ENCODE measurements at places on chromosomes 3 and 15. TPM values are rescaled to one million over a fixed set of nuclear protein-coding genes. Genes with fewer than 3 reads are reported as not detected.
A peak's percentile ranks its signal among the peaks of the same experiment; 100 is the strongest.

GRCh38 chr3:196207159-196207832, 3.9 kb downstream of the ZDHHC19 start:
- no peak for DNase-seq

DNA sequence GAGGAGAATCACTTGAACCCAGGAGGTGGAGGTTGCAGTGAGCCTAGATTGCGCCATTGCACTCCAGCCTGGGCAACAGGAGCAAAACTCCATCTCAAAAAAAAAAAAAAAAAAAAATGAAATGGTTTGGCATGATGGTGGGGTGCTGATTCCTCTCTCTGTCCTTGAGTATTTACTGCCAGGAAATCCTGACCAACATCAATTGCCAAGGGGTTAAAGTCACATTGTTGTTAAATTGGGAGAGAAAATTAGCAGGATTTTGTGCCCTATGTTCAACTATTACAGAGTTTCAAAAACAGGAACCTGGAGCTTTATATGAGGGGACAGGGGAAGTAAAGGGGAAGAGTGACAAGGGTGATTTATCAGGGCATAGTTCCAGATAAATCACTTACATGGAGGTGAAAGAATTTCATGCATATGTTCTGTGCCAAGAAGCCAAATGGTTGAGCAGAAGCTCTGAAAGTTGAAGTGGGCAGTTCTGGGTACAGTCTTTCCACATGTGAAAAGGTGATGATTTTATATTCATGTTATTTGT, 70.5 kb upstream of the TSEN2 start:
- no peak for DNase-seq

GRCh38 chr15:63809452-63809851, 24.3 kb downstream of the HERC1 start:
- DNase-seq = no peak

The PRTG gene
- total RNA-seq = 93.8 TPM

DNA sequence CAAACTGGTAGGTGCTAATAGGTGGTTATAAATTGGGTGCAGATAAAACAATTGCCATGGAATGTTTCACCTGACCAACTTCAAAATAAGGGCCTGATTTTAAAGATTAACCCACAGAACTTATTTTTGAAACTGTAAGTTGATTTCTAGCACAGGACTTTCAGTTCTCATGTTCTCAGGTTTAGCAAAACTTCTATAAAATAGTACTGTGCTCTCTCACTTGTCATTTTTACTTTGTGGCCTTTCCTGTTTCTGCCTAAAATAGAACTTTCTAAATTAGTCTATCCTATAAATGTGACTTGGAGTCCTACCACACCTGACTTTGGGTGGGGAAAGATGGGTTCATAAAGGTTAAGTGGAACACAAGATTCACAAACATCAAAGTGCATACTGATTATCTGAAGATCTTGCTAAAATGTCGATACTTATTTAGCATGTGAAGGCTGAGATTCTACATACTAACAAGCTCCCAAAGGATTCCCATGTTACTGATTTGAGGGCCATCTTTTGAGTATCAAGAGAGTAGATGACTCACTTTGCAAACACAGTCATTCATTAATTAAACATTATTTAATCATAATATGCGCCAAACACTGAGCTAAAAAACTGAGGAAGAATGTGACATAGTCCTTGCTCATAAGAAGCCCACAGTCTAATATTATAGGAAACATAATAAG, 38.6 kb downstream of the BTLA start:
- DNase-seq = no peak

GRCh38 chr3:31735667-31736066, 202.9 kb downstream of the STT3B start:
- no peak for DNase-seq

DNA sequence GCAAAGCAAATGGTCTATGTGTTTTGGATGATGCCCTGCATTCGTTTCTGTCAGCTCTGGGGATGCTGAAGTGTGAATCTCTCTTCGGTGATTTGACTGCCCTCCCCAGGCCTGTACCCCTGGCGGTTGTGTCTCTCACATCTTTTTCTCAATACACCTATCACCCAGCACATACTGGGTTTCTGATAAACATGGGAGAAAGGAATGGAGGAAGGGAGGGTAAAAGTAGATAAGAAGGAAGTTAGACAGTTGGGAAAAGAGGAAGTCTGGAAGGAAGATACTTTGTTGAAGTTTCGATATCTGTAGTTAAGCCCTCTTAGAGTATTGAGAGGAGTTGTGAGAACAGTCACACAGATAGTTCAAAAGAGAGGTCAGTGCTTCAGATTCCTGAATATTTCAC, 35.8 kb upstream of the LRTM1 start:
- no peak for DNase-seq

GRCh38 chr15:60005352-60006202, 1.5 kb downstream of the FOXB1 start:
- no peak for DNase-seq

The MYO5A gene
- total RNA-seq = 26.8 TPM

GRCh38 chr3:18716821-18717220, 291.7 kb upstream of the SATB1 start:
- no peak for DNase-seq

GRCh38 chr3:140386357-140387100, 291.3 kb upstream of the TRIM42 start:
- DNase-seq = peak; percentile 44

The SMCO1 gene
- not detected for total RNA-seq

The LRRC2 gene
- total RNA-seq = 25.0 TPM

- DNase-seq = peak; percentile 72
Measured at GRCh38 chr3:42653560-42654330, at the start of gene ZBTB47. ZBTB47 (plus strand) TSS chr3:42653697; CDS start chr3:42658356, 4,659 bp downstream.

DNA sequence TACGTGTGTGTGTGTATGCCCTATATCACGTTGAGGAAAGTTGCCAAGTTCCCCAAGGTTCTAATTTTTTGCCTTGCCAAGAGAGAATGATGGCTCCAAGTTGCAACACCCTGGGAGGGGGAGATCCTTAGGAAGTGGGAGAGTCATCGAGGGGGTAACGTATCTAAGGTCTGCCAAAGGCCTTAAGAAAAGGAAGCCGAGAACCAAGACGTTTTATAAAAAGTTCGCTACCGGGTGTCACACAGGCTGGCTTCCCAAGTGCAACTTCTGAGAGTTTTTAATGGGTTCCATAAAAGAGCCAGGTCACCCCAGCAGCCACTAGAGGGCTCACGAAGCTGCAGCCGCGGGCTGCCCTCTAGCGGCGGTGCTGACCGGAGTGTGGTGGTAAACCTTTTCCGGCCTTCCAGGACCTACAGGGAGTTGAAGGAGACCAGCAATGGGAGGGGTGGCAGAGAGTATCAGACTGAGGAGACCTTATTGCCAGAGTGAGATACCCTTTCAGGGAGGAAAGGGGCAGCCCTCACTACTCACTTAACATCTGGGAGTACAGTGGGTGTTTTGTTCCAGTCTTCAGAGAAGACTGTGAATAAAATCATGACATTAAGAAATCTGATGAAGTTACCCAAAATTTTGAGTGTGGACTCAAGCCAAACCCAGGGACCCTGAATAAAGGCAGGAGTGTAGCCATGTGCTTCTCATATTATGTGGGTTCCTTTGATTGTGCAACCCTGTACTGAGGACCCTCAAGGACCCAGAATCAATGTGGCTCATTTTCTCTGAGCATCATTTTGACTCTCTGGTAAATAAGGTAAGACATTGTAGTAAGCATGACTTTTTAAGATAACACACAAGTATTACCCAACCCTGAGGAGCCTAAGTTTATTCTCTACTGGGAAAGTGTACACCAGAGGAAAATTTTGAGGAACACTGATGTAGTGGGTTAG, 2.5 kb upstream of the RFX7 start:
- DNase-seq = peak; percentile 93

The COL6A5 gene
- 0.11 TPM for total RNA-seq

The RCN2 gene
- 50.5 TPM for total RNA-seq

GRCh38 chr3:24374801-24375200, 119.8 kb downstream of the THRB start:
- no peak for DNase-seq

GRCh38 chr15:84766461-84767035, 18.2 kb downstream of the ZNF592 start:
- no peak for DNase-seq

GRCh38 chr3:195388380-195388779, 54.4 kb downstream of the ACAP2 start:
- no peak for DNase-seq

DNA sequence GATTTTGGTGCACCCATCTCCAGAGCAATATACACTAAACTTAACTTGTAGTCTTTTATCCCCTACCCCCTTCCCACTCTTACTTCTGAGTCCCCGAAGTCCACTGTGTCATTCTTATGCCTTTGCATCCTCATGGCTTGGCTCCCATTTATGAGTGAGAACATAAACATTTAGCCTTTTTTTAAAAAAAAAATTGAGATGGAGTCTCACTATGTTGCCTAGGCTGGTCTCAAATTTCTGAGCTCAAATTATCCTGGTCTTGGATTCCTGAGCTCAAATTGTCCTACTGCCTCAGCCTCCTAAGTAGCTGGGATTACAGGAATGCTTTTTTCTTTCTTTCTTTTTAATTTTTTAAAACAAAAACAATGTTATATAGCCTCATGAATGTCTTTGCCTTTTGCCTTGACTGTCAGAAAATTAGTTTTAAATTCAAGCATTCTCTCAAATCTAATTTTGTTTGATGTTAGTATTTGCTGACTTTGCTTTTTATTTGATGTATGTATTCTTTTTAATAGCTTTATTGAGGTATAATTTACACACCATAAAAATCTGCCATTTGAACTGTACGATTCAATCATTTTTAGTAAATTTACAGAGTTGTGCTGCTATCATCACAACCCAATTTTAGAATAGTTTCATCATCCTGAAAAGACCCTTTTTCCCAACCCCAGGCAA, 46.9 kb downstream of the NFKBIZ start:
- no peak for DNase-seq

The KCNAB1 gene
- 26.1 TPM for total RNA-seq

DNA sequence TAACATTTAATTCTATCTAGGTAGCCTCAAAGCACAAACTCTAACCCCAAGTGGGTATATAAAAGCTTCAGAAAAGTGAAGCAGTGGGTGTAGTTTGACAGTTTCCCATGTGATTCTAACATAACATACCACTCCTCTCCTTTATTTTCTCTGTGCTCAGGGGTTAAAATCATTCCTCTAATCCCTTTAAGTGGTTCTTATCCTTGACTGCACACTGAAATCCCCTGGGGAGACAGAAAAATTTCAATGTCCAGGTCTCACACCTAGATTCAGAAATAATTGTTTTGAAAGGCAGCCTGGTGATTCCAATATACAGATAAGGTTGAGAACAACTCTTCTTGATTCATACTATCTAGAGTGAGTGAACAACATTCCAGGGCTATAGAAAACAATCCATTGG, 986.4 kb downstream of the ROBO1 start:
- DNase-seq = no peak

The ATP8B4 gene
- total RNA-seq = 7.4 TPM

The RBP2 gene
- not detected for total RNA-seq

GRCh38 chr3:53680028-53680427, 166.2 kb downstream of the CHDH start:
- no peak for DNase-seq

GRCh38 chr3:155425396-155425795, 131.9 kb upstream of the STRIT1 start:
- DNase-seq = no peak

GRCh38 chr3:14516738-14517345, 23.3 kb downstream of the GRIP2 start:
- no peak for DNase-seq

DNA sequence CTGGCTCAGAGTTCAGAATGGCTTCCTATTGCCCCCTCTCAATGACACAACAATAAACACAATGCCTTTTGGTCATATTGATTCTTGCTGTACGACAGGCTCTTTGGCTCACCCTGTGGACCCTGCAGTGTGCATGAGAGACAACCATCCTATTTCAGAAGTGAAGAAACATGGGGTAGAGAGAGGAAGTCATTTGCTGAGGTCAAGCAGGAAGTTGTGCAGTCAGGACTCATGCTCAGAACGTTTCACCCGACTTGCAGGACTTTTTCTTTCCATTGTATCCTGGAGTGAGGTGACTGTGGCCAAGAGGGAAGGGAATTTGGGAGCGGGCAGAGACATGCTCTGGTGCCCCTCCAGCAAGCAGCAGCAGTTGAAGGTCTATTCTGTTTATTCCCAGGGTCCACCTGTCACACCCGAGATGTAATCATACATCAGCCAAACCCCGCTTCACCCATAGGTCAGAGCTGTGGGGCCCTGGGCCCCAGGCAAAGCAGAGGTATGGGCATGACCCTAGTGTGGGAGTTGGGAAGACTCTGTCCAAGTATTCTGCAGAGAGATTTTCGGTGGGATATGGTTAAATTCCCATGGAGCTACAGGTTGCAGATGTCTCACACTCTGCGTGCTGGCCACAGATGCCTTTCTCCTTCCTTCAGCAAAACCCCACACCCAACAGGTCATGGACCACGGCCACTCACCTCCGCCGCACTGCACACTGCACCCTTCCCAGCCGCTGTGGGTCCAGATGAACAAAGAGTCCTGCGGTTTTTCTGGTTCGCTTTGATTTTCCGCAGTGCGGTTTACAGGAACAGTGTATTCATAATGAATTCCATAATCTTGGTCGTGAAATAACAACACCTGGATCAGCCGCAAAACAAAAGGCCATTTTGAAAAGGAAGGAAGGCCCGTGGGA, 290.6 kb downstream of the ADAMTS17 start:
- no peak for DNase-seq

DNA sequence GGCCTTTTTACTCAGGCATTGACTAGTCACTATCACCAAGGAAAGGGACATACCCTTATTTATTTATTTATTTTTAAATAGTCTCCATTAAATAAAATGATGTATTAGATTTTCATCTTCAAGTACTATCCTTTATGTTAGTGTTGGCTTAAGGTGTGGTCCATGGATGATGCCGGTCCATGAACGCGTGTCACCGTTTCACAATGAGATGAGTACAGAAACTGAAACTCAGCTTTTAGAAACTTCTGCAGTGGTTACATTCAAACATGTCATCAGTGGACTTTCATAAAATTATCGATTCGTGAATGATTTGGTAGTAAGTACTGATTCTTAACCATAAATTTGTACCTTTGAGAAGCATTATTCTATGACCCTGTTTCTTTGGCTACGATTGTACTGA, 166.6 kb downstream of the SATB1 start:
- no peak for DNase-seq

The ALAS1 gene
- total RNA-seq = 49.1 TPM

- DNase-seq = no peak
Measured at GRCh38 chr15:46753946-46754345, 963.4 kb upstream of the SEMA6D start.

- no peak for DNase-seq
Measured at GRCh38 chr3:74756674-74757073, 142.2 kb upstream of the CNTN3 start.

DNA sequence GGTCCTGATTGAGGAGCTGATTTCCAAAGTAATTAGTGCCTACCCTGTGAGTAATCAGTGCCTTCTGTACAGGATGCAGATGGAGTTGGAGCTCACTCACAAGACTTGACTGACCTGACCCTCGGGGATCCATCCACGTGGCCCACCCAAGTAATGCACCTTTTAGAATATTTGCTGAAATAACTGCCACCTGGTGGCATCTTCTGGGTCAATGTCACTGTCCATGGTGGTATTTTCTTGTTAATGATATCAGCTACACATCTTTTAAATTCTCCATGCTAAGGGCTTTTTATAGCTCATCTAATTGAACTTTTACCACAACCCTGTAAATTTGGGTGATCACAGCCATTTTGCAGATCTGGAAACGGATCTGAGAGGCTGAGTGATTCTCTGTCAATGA, 74.3 kb upstream of the ANKRD34C start:
- DNase-seq = no peak

The C3orf52 gene
- total RNA-seq = 62.9 TPM

- no peak for DNase-seq
Measured at GRCh38 chr3:171901615-171902312, 58.6 kb downstream of the TMEM212 start.

All from thyroid gland (tissue), 4 donors.